Fibroblast of gingiva (primary cell): ENCODE measurements at places on chromosomes 2 and 18.

DNA sequence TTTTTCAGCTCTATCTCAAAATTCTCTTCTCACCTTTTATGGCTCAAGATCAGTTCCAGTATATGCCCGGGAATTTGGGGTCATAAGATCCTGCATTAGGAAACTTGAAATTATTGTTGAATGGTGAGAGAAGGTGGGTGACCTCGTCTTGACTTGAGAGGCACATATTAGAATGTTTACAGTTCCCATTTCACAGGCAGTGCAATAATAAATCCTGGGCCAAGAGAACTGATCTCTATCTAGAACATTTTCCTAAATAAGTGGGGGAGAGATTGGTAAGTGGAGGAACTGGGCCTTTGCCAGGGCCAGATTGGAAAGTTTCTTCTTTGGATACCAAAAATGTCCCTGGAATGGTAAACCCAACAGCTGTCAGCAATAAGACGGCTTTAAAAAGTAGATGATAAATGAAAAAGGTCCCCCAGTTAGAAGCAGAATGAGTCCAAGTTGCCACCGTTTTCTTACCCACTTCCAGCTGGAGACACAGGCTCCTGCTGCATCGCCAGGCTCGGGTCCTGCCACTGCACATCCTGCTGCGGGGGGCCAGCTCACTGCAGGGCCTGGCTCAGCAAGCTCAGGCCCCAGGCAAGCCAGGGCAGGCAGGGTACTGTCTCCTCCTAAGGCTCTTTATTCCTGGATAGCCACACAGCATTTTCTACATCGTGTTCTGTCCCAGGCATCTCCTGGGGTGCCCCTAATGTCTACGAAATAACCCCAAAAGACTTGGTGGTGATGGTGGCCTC, 126.4 kb upstream of the EPAS1 start:
- no peak for DNase-seq

DNA sequence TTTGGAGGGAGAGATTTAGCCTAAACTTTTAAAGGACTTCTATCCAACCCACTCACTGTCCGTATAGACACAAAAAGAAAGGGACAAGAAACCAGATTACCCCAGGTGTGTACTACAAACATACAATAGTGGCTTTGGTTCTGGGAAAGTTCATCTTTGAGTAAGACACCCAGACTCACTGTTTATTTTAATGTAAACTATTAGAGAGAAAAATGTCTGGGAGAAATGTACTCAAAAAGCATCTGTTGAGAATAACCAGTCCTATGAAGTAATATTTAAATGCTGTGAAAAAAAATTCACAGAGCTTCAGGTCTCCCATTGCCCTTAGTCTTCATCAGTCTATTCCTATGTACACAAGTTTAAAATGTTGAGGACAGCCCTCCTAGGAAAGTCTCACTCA, 107.5 kb downstream of the SLC8A1 start:
- no peak for DNase-seq

DNA sequence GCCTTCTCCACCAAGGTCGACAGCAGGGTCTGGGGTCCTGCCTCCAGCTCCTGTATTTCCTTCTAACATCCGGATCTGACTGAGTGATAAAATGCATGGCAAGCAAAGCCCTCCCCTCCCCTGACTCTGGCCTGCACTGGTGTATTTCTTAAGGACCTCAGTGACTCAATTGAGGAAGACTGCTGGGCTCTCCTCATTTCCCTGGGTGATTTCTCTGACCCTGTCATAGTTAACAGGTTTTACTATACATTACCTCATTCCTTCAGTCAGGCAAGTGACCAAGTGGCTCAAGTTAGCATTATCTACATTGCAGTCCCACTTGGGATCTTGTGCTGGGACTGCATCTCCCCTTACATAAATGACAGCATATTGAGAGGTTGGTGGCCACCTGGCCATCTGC, 38.8 kb upstream of the CCBE1 start:
- DNase-seq, result no peak

GRCh38 chr18:23809415-23809814, 120.2 kb downstream of the LAMA3 start:
- no peak for DNase-seq

DNA sequence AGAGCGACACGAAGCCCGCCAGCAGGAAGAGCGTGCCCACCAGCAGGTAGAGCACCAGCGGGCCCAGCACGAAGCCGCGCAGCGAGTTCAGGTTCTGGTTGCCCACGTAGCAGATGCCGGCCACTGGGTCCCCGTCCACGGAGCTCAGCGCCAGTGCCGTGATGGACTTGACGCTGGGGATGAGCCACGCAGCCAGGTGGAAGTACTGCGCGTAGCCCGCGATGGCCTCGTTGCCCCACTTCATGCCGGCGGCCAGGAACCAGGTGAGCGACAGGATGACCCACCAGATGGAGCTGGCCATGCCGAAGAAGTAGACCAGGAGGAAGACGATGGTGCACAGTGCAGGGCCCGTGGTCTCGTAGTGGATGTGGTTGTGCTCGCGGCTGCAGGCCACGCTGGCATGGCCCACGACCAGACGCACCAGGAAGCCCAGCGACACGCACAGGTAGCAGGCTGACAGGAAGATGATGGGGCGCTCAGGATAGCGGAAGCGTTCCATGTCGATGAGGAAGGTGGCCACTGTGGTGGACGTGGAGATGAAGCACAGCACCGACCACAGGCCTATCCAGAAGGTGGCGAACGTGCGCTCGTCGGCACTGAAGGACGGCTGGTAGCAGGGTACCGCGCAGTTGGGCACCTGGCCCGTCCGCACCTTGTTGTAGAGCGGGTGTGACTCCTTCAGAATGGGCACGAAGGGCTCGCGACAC, 2.1 kb downstream of the FZD5 start:
- DNase-seq, result peak; percentile 26

DNA sequence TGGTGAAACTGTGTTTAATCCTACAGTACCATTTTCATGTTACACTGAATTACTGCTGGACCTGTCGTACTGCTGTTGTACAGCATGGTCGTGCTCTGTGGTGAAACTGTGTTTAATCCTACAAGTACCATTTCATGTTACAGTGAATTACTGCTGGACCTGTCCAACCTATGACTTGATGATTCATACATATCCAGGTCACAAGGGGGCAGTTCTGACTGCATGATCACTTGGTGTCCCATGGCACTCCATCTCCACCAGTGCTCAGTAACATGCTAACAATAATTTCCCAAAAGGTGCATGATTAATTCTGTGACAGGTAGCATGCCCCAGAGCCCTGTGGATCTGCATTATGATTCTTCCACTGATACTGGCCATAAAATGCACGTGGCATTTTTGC, 101.6 kb downstream of the ADCYAP1 start:
- DNase-seq, result no peak

GRCh38 chr2:57075226-57075625, 891.4 kb downstream of the CCDC85A start:
- DNase-seq, result no peak

- no peak for DNase-seq
Measured at GRCh38 chr18:78154444-78154843, 825.2 kb upstream of the SALL3 start.

DNA sequence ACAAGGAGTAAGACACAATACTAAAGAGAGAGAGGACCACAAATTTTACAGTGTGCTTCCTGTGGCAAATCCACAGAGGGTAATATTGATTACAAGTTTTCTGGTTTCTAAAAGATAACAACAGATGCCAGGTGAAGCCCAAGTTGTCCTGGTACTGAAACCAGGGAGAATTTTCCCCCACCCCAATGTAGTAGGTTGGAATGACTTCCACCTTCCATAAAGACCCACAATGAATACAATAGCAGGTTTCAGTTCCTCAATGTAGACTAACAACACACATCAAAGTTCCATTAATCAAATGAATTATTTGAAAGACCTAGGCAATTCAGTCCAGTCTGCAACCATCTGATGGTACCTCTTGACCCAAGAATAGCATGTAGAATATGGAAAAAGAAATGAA, 44.0 kb upstream of the TMEM247 start:
- DNase-seq, result no peak

DNA sequence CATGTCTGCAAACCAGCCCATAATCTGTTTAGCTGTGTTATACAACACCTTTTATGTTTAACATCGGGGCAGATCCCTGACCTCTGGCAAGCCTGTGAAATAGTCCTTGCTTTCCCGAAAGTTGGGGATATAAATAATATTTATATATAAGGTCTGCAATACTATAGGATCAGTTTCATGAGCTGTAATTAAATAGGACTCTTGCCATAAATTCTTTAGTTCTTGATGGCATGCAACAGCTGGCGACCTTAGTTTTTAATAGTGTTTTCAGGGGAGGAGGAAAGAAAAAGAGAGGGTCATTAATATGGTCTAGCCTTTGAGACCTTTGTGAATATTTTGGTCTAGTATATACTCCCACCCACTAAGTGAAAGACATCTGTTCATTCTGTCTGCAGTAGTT, 166.5 kb downstream of the MTX2 start:
- DNase-seq, result no peak

DNA sequence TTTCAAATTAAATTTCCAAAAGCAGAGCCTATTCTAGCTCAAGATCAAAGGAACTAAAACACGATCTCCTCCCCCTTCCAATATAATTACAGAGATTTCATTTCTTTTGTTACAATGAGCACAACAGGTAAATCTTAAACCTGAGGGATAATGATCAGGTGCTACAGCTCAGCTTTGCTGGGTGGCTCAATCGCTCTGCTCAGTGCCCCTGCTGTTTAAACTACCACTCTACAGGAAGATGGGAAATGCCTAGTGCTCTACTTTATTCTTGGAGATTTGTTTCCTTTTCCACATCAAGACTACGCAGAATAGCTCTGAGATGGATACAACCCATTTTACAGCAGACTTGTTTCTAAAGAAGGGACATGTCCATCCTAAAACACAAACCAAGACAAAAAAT, 162.3 kb downstream of the TCF4 start:
- DNase-seq, result no peak

DNA sequence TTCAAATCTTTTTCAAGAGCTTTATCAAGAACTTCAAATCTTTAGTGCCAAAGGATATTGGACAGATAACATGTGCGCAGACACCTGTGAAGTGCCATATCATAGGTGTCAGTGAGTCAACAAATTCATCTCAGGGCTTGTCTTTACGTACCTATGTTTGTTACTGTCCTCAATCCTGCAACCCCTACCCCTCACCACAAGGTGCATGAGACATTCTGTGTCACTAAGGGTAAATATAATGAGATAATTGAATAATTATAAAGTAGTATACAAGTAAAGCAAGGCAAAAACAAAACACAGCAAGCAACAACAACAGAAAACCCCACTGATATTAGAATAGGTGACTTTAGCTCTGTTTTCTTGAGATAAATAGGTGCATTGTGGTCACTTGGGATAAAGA, 1495.8 kb upstream of the TMEFF2 start:
- DNase-seq, result no peak

- DNase-seq, result no peak
Measured at GRCh38 chr2:207275779-207276178, 110.0 kb upstream of the KLF7 start.

- DNase-seq, result peak; percentile 78
Measured at GRCh38 chr2:111160758-111161157, 40.0 kb downstream of the BCL2L11 start.

GRCh38 chr2:24231461-24231881, 56.6 kb downstream of the FAM228A start:
- DNase-seq, result no peak

GRCh38 chr2:189517847-189518535, 62.6 kb downstream of the SLC40A1 start:
- peak; percentile 79 for DNase-seq
